Uterus (tissue), 4 donors: ENCODE measurements at places on chromosomes 2 and 18. TPM values are rescaled to one million over a fixed set of nuclear protein-coding genes. Genes with fewer than 3 reads are reported as not detected.

DNA sequence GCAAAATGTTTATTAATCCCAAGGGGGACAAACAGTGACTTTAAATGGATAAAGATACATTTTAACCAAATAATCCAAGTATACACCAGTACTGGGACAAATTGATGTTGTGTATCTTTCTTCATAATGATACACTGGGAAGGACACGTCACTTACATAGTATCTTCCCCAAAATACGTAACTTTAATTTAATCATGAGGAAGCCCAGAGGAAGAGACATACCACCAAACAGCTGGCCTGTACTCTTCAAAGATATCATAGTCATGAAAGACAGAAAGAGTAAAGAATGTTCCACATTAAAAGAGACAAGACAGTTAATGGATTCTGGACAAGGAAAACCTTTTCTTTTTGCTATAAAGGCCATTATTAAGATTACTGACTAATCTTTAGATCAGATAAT lies 37.1 kb downstream of the AGFG1 start:
- no peaks in the 10 kb centered on the region for H3K27me3 ChIP-seq
- no peak overlapping the region for H3K27ac ChIP-seq
- H3K36me3 ChIP-seq = no peaks in the 10 kb centered on the region
- no peak overlapping the region for H3K4me3 ChIP-seq
- no peak for DNase-seq
- H3K4me1 ChIP-seq = no peaks in the 10 kb centered on the region

- H3K4me3 ChIP-seq = no peak overlapping the region
- no peak for DNase-seq
- H3K36me3 ChIP-seq = no peaks in the 10 kb centered on the region
- no peaks in the 10 kb centered on the region for H3K27me3 ChIP-seq
- H3K4me1 ChIP-seq = no peaks in the 10 kb centered on the region
- H3K27ac ChIP-seq = peak overlapping the region; percentile 95
Measured at GRCh38 chr2:159609811-159610549, 6.4 kb downstream of the BAZ2B start.

The TUBB8B gene
- total RNA-seq = 0.46 TPM

The SCN2A gene
- 15.8 TPM for total RNA-seq

DNA sequence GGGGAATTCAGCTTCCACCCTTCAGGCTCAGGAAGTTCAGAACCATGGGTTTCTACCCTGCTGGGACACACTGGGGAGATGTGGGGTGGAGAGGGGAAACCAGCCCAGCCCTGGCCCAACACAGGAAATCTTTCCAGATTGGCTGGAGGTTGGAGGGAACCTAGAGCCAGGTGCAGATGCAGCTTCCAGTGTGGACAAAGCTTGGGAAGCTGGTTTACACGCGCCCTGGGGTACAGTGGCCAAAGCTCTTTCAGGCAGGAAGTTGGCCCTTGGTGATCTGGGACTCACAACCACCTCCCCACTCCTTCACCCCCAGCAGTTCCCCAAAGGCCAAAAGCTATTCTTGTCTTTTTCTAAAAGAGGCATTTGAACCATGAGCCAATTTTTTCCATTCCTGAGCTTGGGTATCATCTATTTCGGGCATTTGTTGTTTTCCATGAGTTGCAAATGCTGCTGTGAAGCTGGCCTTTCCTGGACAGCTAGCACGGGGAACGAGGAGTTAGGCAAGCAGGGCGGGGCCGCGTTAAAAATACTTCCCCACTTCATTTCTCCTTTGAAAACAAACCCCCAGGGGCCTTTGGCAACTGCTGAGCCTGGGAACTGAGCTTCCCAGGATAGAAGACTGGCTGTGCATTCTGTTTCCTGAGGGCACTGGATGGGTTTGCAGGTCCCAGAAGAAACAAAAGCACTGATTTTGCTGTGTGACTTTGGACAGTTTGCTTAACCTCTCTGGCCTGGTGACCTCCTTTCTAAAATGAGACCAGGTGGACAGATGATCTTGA lies 3.1 kb upstream of the ARID5A start:
- H3K36me3 ChIP-seq = no peaks in the 10 kb centered on the region
- no peaks in the 10 kb centered on the region for H3K27me3 ChIP-seq
- peaks cover 32% of the 10 kb centered on the region for H3K4me1 ChIP-seq

- no peaks in the 10 kb centered on the region for H3K36me3 ChIP-seq
- H3K4me1 ChIP-seq = no peaks in the 10 kb centered on the region
- H3K27ac ChIP-seq = no peak within 1 kb of the TSS
- DNase-seq = peak; percentile 29
Measured at GRCh38 chr2:191150600-191151330, at the start of gene STAT4. TSS of gene STAT4 (minus strand) at chr2:191150994. CDS start at chr2:191148203, 2,791 bp downstream.

The KCNIP3 gene
- total RNA-seq = 1.5 TPM

GRCh38 chr18:57466745-57467409 lies 31.7 kb downstream of the ONECUT2 start:
- H3K36me3 ChIP-seq = no peaks in the 10 kb centered on the region
- H3K4me1 ChIP-seq = no peaks in the 10 kb centered on the region
- DNase-seq = no peak
- H3K27me3 ChIP-seq = no peaks in the 10 kb centered on the region
- H3K27ac ChIP-seq = no peak overlapping the region
